Activated CD8-positive, alpha-beta memory T cell treated with anti-CD3 and anti-CD28 coated beads for 36 hours (primary cell): ENCODE measurements at places on chromosomes 2 and 18. TPM values are rescaled to one million over a fixed set of nuclear protein-coding genes. Genes with fewer than 3 reads are reported as not detected.

SERPINB4 gene
- not detected for total RNA-seq

ZNF532 gene
- 2.6 TPM for total RNA-seq

GPR55 gene
- total RNA-seq, result 4.4 TPM

TOGARAM2 gene
- total RNA-seq, result 5.7 TPM

SCYGR4 gene
- total RNA-seq, result not detected

MERTK gene
- total RNA-seq, result 0.65 TPM

ANO7 gene
- total RNA-seq, result 3.1 TPM

KCNE4 gene
- not detected for total RNA-seq

MDH1B gene
- total RNA-seq, result 0.34 TPM

KCNIP3 gene
- not detected for total RNA-seq

CDK5R2 gene
- total RNA-seq, result not detected

MYO7B gene
- total RNA-seq, result 0.15 TPM

FEV gene
- not detected for total RNA-seq

AOX1 gene
- not detected for total RNA-seq

ALPG gene
- total RNA-seq, result not detected

FOXI3 gene
- total RNA-seq, result not detected

KATNAL2 gene
- 0.82 TPM for total RNA-seq

PRSS56 gene
- total RNA-seq, result not detected

CHMP1B gene
- total RNA-seq, result 20.1 TPM

ELOA2 gene
- not detected for total RNA-seq

PLEKHM3 gene
- 5.1 TPM for total RNA-seq

SPRED2 gene
- 4.7 TPM for total RNA-seq

AFG3L2 gene
- 77.1 TPM for total RNA-seq

APCDD1 gene
- total RNA-seq, result not detected

VWA3B gene
- not detected for total RNA-seq

NYAP2 gene
- not detected for total RNA-seq

ST8SIA3 gene
- total RNA-seq, result not detected

SLC30A3 gene
- 0.23 TPM for total RNA-seq

COL5A2 gene
- 1.5 TPM for total RNA-seq

NEU4 gene
- not detected for total RNA-seq

HDHD2 gene
- total RNA-seq, result 25.6 TPM

HYCC2 gene
- 27.3 TPM for total RNA-seq

DUSP19 gene
- total RNA-seq, result 3.4 TPM

KRTCAP3 gene
- 4.6 TPM for total RNA-seq

MFSD6 gene
- total RNA-seq, result 55.9 TPM

GMCL1 gene
- total RNA-seq, result 17.3 TPM

REG1B gene
- not detected for total RNA-seq

TSPYL6 gene
- total RNA-seq, result not detected

SERPINB11 gene
- not detected for total RNA-seq

PAIP2B gene
- total RNA-seq, result 1.7 TPM

PPP1R1C gene
- not detected for total RNA-seq

BCL2L11 gene
- 38.7 TPM for total RNA-seq

RUFY4 gene
- not detected for total RNA-seq

SNED1 gene
- total RNA-seq, result 0.63 TPM

CFAP210 gene
- total RNA-seq, result 0.63 TPM

LOXHD1 gene
- total RNA-seq, result not detected

CAMKMT gene
- 12.0 TPM for total RNA-seq

PLGLB2 gene
- total RNA-seq, result not detected

UGT1A3 gene
- total RNA-seq, result not detected

DGUOK gene
- total RNA-seq, result 92.2 TPM

SOCS6 gene
- total RNA-seq, result 1.2 TPM

VWC2L gene
- total RNA-seq, result not detected
